ENCODE measurements at places on chromosomes 1 and 21.
A peak's percentile ranks its signal among the peaks of the same experiment; 100 is the strongest.

DNA sequence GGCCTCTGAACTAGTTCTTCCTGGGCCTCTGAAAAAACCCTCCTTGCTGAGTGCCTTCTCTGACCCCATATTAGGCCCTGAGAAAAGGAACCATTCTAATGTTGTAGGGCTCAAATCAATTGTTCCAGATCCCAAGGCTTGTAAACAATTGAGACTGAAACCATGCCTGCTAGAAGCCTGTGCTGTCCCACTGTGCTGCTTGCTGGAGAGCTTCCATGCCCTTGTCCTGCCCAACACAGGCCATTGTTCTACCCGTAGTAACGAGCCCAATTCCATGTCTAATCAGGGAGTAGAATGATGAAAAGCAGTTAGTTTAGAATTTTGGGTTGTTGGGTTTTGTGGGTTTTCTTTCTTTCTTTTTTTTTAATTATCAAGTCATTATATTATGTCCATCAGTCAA, 47.4 kb downstream of the ZNF281 start:
- DNase-seq = no peak

- DNase-seq = no peak
These were observed 268.6 kb upstream of the RGS18 start for GRCh38 chr1:191889623-191890003.

DNA sequence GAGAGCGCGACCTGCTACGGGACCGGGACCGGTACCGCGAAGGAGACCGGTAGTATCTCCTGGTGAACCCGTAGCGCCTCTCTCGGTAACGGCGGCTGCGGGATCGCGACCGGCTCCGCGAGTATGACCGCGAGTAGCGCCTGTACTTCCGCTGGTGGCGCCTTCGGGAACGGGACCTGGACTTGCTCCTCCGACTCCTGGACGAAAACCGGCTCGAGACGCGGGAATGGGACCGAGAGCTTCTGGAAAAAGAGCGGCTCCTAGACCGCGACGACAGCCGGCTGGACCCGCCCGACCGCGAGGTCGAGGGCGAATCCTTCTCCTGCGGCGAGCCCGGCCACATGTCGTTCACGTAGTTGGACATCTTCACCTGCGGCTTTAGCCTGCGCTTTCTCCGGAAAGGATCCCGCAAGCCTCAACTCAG, 642 bp downstream of the RSRP1 start:
- DNase-seq = no peak

DNA sequence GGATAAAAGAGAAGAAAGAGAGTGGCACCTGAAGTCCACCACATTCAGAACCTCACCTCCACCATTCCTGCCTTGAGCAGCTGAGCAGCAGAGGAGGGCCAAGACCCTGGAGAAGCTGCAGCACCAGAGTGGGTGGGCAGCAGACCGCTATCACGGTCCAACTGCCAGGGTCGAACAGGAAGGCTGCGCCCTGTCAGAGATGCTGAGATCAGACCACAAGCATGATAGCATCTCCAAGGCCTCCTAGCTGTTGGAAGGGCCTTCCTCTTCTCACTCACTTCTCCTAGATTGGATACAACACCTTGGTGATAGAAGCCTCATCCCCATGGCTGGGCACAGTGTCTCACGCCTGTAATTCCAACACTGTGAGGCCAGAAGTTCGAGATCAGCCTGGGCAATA, 12.1 kb upstream of the SLC45A3 start:
- no peak for DNase-seq

- peak; percentile 91 for DNase-seq
These were observed 6.2 kb upstream of the C1orf74 start for GRCh38 chr1:209790286-209791193.

DNA sequence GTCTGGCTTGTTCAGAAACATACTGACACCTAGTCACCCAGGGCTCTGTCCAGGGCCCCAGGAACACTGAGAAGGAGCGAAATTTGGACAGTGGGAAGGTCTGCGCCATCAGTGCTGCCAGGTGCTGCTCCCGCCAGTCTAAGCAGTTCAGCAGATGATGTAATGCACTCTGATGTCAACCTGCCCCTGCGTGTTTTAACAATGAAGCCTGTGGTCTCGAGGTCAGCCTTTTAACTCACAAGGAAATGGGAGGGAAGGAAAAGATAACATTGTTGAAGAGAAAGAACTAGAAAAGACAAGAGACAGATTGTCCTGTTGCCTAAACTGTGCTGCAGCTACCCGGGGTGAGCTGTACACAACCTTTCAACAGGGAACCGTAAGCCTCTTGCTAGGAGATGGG, 126.6 kb upstream of the IFFO2 start:
- DNase-seq = no peak

Measured in small intestine (tissue), 16 donors.